ENCODE measurements at places on chromosomes 13 and 19.

- no peak for DNase-seq
These were observed 460.6 kb downstream of the FOXO1 start for GRCh38 chr13:40205771-40206240.

GRCh38 chr13:40581277-40581579 is 85.2 kb downstream of the FOXO1 start:
- no peak for DNase-seq

- DNase-seq: no peak
These were observed 13.5 kb upstream of the INSR start for GRCh38 chr19:7307590-7308218.

- DNase-seq: no peak
These were observed 28.1 kb upstream of the ZNF527 start for GRCh38 chr19:37342753-37343152.

GRCh38 chr13:21051675-21052074 is 9.7 kb downstream of the LATS2 start:
- DNase-seq: no peak

GRCh38 chr13:64314331-64314730 is 2898.7 kb upstream of the PCDH20 start:
- no peak for DNase-seq

GRCh38 chr13:47190696-47191305 is 293.9 kb upstream of the HTR2A start:
- DNase-seq: no peak

DNA sequence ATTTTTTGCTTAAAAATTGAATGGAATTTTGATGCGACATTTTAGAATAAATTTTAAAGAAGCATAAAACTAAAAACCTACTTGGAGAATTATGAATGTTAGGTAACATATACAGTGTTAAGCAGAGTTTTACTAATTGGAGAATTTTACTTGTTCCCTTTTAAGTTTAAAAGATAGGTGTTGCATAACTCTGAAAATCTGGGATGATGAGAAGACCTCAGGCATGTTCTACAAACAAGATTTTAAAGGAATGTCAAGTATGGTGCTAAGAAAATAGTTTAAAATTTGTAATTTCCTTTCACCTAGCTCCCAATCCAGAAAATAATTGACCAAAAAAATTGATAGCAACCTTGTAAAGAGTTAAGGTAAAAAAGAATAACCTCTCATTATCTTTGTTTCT is 135.8 kb downstream of the RFC3 start:
- no peak for DNase-seq

DNA sequence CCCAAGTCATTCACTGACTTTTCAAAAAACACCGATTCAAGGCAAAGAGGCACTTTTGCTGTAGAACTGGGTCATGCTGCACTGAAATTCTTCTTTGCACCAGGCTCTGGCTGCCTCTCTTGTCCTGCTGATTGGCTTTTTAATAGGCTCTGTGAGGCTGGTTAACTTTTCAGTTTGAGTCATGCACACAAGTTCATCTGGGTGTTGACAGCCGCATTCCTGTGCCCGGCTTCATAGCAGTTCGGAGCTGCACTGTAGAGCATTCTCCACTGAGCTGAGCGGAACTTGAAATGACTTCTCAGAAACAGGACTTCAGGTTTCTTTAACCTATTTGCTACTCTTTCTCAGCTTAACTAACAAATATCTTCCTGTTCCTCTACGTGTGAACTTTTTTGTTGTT is 978.3 kb downstream of the UQCRFS1 start:
- DNase-seq: no peak

DNA sequence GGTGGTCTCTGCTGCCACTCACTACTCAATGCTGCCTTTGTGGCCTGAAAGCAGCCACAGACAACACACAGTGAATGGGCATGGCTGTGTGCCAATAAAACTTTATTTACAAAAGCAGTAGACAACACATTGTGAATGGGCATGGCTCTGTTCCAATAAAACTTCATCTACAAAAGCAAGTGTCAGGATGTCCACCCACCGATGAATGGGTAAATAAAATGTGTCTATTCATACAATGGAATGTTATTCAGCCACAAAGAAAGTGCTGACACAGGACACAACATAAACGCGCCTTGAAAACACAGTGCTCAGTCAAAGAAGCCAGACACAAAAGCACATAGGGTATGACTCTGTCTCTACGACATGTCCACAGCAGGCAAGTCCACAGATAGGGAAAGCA is 20.1 kb downstream of the ZSCAN5A start:
- DNase-seq: no peak

GRCh38 chr19:4516199-4516938 is 1.9 kb downstream of the PLIN4 start:
- no peak for DNase-seq

- no peak for DNase-seq
These were observed 12.8 kb downstream of the POP4 start for GRCh38 chr19:29618871-29619270.

DNA sequence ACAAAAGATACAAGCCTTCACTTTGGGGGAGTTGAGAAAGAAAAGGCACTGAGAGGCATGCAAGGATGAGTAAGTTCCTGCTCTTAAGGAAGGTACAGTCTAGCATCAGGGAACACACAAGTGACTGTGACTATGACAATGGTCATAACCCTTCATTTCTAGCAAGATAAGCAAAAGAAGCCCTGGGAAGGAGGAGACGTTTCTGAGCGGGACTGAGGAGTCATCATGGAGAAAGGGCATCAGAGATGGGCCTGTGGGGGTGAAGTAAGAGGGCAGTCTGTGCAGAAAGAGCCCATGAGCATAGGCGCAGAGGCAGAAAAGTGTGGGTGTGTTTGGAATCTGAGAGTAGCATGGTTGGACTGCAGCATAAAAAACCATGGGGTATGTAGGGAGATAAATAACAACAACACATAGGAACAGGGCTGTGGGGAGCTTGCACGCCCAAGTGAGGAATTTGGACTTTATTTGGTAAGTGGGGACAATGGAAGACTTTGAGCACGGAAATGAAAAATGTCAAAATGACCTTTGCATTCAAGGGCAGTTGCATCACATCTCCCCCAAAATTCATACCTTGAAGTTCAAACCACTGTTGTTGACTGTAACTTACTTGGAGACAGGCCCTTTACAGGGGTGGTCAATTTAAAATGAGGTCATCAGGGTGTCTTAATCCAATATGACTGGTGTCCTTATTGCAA is 86.7 kb downstream of the MBNL2 start:
- no peak for DNase-seq

DNA sequence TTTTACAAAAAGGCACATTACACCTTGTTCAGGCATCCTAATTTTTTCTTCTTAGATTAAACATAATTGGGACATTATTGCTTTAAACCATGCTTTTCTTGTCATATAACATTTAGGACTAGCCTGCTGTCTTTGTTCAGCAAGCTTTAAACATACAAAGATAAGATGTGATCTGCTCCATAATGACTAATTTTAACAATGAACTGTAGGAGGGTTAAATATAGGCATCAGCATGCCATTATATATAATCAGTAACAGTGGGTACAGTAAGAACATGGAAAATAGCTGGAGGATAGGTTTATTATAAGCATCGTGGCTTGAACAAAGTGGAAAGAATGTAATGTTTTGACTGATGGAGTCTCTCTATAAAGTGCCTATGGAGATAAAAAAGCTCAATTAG is 661.7 kb downstream of the SLITRK6 start:
- DNase-seq: no peak

DNA sequence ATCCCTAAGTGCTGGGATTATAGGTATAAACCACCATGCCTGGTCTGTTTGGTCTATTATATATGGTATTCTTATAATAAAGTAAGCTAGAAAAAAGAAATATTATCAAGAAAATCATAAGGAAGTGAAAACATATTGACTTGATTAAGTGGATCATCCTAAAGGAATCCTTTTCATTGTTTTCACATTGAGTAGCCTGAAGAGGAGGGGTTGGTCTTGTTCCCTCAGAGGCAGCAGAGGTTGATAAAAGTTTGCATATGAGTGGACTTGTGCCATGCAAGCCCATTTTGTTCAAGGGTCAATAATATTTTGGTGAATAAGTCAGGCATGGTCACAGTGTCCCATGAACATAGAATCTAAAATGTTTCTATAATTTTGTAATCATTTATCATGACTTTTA is 52.7 kb downstream of the ZNF627 start:
- no peak for DNase-seq

DNA sequence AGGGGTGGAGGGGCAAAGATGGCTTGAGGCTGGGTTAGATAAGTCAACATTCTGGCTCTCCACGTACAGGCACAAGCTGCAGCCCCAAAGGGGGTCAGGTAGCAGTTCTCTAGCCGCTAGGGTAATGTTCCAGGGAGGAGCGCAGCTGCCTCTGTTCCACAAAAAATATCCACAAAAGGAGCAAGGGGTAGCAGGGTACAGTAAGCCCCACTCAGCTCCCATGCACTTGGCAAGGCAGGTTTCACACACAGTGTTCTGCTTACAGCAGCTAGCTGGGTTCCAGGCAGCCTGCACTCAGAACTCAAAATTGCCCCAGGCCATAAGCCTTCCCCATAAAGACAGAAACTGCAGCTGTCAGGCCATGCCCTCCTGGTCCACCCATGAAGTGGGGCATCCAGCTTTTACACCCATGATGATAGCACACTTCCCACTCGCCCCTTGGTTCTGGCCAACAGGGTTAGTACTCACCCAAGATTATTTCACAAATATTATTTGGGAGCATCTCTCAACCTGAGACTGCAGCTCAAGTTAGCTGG is 130.0 kb downstream of the CYSLTR2 start:
- no peak for DNase-seq

DNA sequence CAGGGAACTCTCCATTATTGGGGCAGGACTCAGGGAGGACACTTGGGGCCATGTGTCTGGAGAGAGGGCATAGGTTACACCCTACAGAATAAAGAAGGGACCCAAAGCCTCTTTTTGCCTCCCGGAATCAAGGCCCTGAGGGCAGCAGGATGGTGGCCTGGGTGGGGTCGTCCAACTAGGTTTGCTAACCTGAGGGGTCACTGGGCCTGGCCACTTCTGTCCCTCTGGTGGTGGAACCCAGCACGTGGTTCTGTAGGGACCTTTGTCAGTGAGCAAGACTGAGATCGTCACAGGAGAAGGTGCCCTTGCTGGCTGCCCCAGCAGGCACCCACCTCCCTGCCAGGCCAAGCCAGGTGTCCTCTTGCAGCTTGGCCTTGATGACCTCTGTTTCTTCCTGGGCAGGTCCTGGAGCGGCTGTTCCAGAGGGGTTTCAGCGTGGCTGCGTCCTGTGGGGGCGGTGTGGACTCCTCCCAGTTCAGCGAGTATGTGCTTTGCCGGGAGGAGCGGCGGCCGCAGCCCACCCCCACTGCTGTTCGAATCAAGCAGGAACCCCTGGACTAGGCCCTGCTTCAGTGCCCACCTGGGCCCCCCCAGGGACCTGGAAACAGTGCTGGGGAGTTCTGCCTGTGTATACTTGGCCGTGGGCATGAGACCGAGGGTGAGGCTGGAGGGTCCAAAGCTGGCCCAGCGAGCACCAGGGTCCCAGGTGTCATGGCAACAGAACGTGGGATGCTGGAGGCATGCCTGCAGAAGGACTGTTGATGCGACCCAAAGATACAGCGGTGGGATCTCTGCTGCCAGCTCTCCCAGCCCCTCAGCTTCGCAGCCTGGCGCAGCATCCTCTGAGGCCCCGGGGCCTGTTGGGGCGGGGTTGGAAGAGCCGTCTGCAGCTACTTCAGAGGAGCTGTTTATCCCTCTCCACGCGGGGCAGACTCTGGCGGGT is 16.0 kb downstream of the KCTD15 start:
- DNase-seq: no peak

DNA sequence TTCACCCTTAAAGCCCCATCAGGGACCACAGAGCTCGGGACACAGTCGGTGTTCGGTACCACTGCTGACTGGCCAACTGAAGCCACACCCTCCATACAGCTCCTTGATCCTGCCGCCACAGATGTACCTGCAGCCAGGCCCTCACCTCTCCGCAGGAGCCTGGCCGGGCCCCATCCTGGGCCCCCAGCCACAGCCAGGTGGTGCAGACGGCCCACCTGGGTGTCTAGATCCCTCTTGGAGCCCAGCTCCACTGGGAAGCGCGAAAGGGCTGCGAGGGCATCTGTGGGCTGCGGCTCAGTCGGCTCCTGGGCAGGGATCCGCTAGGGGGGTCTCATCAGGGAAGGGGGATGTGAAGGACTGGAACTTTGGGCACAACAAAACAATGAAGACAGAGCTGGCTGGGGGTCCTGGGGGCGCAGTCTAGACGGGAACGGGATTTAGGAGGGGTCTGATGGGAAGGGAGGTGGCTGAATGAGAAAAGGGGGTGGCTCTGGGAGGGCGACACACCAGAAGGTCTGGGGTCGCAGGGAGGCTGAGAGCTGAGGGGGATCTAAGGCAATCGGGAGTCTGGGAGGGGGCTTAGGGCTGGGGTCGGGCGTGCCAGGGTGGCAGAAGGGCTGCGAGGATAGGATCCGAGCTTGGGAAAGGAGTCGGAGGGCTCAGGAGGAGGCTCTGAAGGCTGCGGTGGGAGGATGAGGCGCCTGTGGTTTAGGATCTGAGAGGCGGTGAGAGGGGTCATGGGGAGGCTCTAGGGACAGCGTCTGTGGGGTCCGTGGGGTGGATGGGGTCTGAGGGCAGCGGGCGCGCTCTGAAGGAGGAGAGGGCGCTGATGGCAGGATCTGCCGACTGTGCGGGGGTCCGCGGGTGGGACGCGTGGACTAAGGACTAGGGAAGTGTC is 15.8 kb downstream of the PRODH2 start:
- no peak for DNase-seq

GRCh38 chr13:23678795-23679194 is 108.6 kb downstream of the TNFRSF19 start:
- DNase-seq: no peak

GRCh38 chr13:93169980-93170379 is 56.6 kb upstream of the GPC6 start:
- DNase-seq: no peak

DNA sequence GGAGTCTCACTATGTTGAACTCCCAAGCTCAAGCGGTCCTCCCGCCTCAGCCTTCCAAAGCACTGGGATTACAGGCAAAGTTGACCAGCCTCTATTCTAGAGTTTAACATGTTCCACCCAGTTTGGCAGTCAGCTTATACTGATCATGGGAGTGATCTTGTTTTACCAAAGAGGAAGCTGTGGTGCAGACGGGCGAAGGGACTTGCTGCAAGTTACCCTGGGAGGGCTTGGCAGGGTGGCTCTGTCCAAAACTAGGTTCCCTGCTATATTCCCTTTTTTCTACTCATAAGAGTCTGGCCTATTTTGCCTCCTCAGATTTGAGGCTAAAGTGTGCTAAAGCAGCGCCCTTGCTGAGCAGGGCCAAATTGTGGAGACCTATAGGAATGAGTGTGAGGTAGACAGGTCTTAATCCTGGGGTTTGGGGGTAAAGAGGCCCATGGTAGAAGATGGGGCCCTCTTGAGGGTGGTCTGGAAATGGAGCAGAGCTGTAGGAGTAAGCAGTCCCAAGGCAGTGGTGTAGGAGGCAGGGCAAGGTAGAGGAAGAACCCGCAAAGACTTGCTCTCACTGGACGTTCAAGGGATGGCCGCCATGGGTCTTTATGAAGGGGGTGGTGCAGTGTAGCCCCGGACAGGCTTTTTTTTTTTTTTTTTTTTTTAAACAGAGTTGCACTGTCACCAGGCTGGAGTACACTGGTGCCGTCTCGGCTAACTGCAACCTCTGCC is 3.3 kb downstream of the RPS19 start:
- no peak for DNase-seq
